ENCODE measurements at places on chromosomes 6 and 20.

GRCh38 chr20:17520583-17520982, 10.6 kb downstream of the BFSP1 start:
- no peak for DNase-seq
- peaks cover 7% of the 10 kb centered on the region for H3K27me3 ChIP-seq
- H3K4me1 ChIP-seq, result peaks cover 10% of the 10 kb centered on the region
- H3K36me3 ChIP-seq, result no peaks in the 10 kb centered on the region
- H3K27ac ChIP-seq, result no peak overlapping the region

- peaks cover 77% of the 10 kb centered on the region for H3K36me3 ChIP-seq
- H3K27me3 ChIP-seq, result no peaks in the 10 kb centered on the region
- peak overlapping the region; percentile 49 for H3K4me3 ChIP-seq
- peak overlapping the region; percentile 91 for H3K27ac ChIP-seq
- DNase-seq, result no peak
- H3K4me1 ChIP-seq, result peaks cover 70% of the 10 kb centered on the region
These were observed 14.7 kb downstream of the UQCC2 start for GRCh38 chr6:33696548-33697518.

- no peak overlapping the region for H3K27ac ChIP-seq
- no peaks in the 10 kb centered on the region for H3K27me3 ChIP-seq
- no peak for DNase-seq
- H3K36me3 ChIP-seq, result peaks cover 81% of the 10 kb centered on the region
- no peak overlapping the region for H3K4me3 ChIP-seq
These were observed 10.6 kb downstream of the RBM39 start for GRCh38 chr20:35731469-35731788.

- H3K27ac ChIP-seq, result no peak overlapping the region
- no peaks in the 10 kb centered on the region for H3K36me3 ChIP-seq
- no peak overlapping the region for H3K4me3 ChIP-seq
- H3K4me1 ChIP-seq, result peaks cover 40% of the 10 kb centered on the region
- DNase-seq, result no peak
These were observed 97.7 kb downstream of the LY86 start for GRCh38 chr6:6686176-6686575.

DNA sequence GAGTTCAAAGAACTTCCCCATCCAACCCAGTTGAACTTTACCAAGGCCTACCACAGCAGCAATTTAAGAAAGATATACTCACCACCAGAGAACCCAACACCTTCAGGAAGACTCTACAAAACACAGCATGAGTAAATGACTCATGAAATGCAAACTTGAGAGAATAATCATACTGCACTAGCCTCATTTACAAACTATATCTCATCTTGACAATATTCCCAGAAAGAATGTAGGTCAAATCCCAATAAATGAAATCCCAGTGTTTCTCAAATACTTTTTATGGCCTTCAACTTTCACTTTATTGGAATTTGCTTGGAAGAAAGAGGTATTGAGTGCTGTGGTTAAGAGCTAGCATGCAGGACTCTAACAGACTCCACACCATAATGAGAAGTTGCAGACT, 60.0 kb downstream of the FYN start:
- peaks cover 72% of the 10 kb centered on the region for H3K4me1 ChIP-seq
- no peaks in the 10 kb centered on the region for H3K27me3 ChIP-seq
- DNase-seq, result no peak
- H3K36me3 ChIP-seq, result peaks cover 67% of the 10 kb centered on the region
- H3K27ac ChIP-seq, result peak overlapping the region; percentile 81

- H3K36me3 ChIP-seq, result peaks cover 73% of the 10 kb centered on the region
- H3K4me3 ChIP-seq, result no peak overlapping the region
- peaks cover 9% of the 10 kb centered on the region for H3K4me1 ChIP-seq
- H3K27me3 ChIP-seq, result no peaks in the 10 kb centered on the region
These were observed 79.4 kb downstream of the ASXL1 start for GRCh38 chr20:32437391-32438074.

DNA sequence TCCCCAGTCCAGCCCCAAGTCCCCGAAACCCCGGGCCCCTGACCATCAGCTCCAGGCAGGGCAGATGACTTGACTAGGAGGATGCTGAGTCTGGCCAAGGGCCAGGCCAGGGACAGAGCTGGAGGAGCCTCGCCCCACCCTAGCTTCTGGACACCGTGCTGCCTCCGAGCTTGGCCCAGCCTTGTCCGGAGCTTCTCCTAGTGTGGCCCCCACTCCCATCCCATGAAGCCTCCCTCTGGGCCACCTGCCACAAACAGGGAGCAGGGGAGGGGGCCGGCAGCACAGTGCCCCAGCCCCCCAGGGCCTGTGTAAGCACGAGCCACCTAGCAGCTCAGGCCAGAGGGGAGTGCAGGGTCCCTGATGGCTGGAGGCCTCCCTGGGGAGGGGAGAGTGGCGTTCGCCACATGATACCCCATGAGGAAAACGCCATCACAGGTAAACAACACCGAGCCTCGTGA, 5.3 kb downstream of the EEF1A2 start:
- peaks cover 2% of the 10 kb centered on the region for H3K4me1 ChIP-seq
- no peak for DNase-seq
- H3K27me3 ChIP-seq, result peaks cover 17% of the 10 kb centered on the region
- H3K27ac ChIP-seq, result no peak overlapping the region
- no peak overlapping the region for H3K4me3 ChIP-seq

DNA sequence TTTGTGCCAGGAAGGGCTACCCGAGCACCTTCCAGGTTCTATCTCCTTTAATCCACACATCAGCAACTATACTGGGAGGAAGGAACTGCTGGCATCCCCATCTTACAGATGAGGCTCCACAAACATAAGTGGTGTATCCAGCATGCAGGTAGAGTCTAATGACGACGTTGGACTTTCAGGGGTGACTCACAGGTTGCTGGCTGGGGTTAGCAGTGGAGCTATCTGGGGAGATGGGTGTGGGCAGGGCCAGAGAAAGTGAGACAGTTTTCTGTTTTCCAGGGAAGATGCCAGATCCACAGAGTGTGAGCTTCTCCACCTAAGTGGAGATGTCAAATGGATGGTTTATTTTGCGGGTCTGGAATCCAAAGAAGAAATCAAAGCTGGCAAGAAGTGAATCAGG, 31.8 kb downstream of the CDH22 start:
- H3K4me3 ChIP-seq, result no peak overlapping the region
- H3K27me3 ChIP-seq, result peaks cover 21% of the 10 kb centered on the region
- no peaks in the 10 kb centered on the region for H3K36me3 ChIP-seq
- DNase-seq, result no peak

DNA sequence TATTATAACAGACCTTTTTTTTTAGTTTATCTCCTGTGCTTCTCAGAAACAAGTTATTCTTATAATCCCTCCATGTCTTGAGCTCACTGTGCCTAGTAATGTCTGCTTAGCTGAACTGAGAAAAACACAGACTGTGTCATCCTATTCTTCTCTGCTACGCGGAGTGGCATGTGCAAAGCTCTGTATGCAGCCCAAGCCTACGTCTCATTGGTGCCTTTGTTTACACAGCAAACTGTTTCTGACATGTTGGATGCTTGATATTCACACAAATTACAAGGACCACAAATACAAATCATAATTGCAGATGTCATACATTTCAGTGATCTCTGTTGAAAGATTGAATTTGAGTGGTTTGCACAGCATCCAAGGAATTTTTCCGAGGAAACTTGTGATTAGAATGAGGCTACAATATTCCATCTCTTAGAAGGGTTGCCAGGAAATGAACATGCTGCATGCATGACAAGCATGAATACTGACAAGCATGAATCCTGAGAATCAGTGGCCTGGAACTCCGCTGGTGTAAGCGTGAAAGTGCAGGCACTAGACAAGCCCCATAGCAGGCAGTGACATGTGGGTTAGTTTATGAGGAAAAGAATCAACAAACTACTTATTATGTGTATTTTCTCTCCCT, 128.4 kb upstream of the SGK1 start:
- H3K4me1 ChIP-seq, result peaks cover 16% of the 10 kb centered on the region
- no peak overlapping the region for H3K27ac ChIP-seq
- DNase-seq, result no peak
- no peaks in the 10 kb centered on the region for H3K27me3 ChIP-seq
- H3K4me3 ChIP-seq, result no peak overlapping the region

GRCh38 chr20:60968853-60969720, 283.0 kb upstream of the CDH4 start:
- no peaks in the 10 kb centered on the region for H3K4me1 ChIP-seq
- DNase-seq, result no peak
- no peak overlapping the region for H3K4me3 ChIP-seq
- H3K27ac ChIP-seq, result no peak overlapping the region
- H3K27me3 ChIP-seq, result no peaks in the 10 kb centered on the region

GRCh38 chr6:4794140-4794707, 18.0 kb downstream of the CDYL start:
- no peak for DNase-seq
- H3K4me3 ChIP-seq, result no peak overlapping the region
- no peaks in the 10 kb centered on the region for H3K27me3 ChIP-seq
- no peak overlapping the region for H3K27ac ChIP-seq

DNA sequence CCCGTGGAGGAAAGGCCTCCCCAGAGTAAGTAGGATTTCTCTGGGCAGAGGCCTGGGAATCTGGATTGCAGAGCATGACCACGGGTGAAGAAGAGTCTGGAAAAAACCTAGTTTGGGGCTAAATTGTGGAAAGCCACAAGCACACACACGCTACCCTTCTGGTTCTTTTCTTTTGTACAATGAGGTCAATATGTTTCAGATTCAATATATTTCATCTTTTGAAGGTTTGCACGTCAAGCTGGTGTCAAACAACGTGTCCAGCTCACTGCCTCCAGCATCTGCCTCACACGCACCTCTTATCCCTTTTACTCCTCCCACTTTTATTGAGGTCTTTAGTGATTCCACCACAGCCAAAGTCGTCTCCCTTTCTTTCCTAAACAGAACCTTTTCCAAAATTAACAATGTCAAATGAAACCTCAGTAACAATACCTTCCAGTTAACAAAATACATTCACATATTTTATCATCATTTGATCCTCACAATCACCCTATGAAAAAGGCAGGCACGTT, 773 bp upstream of the EPB41L2 start:
- no peaks in the 10 kb centered on the region for H3K36me3 ChIP-seq
- H3K4me1 ChIP-seq, result peaks cover 26% of the 10 kb centered on the region
- no peak for DNase-seq
- H3K27ac ChIP-seq, result no peak overlapping the region
- peak overlapping the region; percentile 57 for H3K4me3 ChIP-seq
- peaks cover 32% of the 10 kb centered on the region for H3K27me3 ChIP-seq

- H3K27ac ChIP-seq, result no peak overlapping the region
- H3K4me1 ChIP-seq, result no peaks in the 10 kb centered on the region
- H3K36me3 ChIP-seq, result no peaks in the 10 kb centered on the region
- DNase-seq, result no peak
These were observed 295.5 kb downstream of the TAF4 start for GRCh38 chr20:61770113-61770585.

- H3K4me3 ChIP-seq, result no peak overlapping the region
- DNase-seq, result no peak
- H3K27me3 ChIP-seq, result peaks cover 8% of the 10 kb centered on the region
- peaks cover 15% of the 10 kb centered on the region for H3K4me1 ChIP-seq
- H3K36me3 ChIP-seq, result no peaks in the 10 kb centered on the region
- no peak overlapping the region for H3K27ac ChIP-seq
These were observed 28.8 kb upstream of the HIVEP1 start for GRCh38 chr6:11983306-11983705.

GRCh38 chr6:137013738-137014602, 30.8 kb downstream of the IL20RA start:
- DNase-seq, result no peak
- peaks cover 67% of the 10 kb centered on the region for H3K27me3 ChIP-seq
- H3K27ac ChIP-seq, result no peak overlapping the region
- peaks cover 2% of the 10 kb centered on the region for H3K4me1 ChIP-seq

- H3K27me3 ChIP-seq, result no peaks in the 10 kb centered on the region
- DNase-seq, result no peak
- H3K36me3 ChIP-seq, result peaks cover 4% of the 10 kb centered on the region
These were observed 28.8 kb upstream of the APMAP start for GRCh38 chr20:25021336-25021735.

- H3K4me1 ChIP-seq, result peaks cover 5% of the 10 kb centered on the region
- no peak overlapping the region for H3K4me3 ChIP-seq
- H3K27ac ChIP-seq, result no peak overlapping the region
- H3K36me3 ChIP-seq, result no peaks in the 10 kb centered on the region
- no peak for DNase-seq
These were observed 111.6 kb downstream of the ERMARD start for GRCh38 chr6:169862892-169863525.

- peaks cover 41% of the 10 kb centered on the region for H3K4me1 ChIP-seq
- DNase-seq, result no peak
- H3K27me3 ChIP-seq, result no peaks in the 10 kb centered on the region
- H3K4me3 ChIP-seq, result no peak overlapping the region
These were observed 208.1 kb downstream of the ARID1B start for GRCh38 chr6:156985309-156985708.

DNA sequence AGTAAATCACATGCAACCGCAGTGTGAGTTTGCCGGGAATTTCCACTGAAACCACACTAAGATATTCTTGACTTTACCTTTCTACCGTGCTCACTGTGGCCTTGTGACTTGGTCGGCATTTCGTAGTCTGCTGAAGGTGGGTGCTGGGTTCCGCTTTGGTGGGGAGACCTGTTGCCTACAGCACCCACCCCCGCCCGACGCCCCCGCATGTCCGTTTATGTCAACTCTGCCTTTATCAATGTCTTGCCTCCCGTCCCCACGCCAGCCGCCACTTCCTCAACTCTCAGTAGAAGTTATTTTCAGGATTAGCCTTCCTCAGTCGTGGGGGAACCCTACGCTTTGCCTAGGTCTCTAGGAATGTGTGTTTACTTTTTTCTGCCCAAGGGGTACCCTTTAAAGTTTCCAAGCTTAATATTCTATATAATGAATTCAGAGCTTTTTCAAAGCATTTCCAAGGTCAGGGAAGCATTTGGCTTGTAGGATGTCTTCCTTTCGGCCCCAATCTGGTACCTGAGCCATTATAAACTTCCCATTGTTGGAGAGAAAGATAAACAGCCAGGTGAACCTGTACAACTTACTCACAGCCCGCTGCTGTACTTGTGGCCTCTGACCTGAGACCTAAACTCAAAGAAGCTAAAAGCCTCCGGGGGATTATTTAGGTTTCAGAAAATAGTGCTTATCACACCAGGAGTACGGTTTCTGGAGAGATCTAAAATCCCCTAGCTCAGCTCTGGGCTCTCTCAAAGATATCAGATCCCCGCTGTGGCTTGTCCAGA, 54.2 kb downstream of the TBC1D7 start:
- peak overlapping the region; percentile 50 for H3K4me3 ChIP-seq
- DNase-seq, result peak; percentile 17
- H3K4me1 ChIP-seq, result peaks cover 26% of the 10 kb centered on the region
- peak overlapping the region; percentile 21 for H3K27ac ChIP-seq
- H3K36me3 ChIP-seq, result no peaks in the 10 kb centered on the region
